ENCODE measurements at places on chromosomes 13 and 19.

GRCh38 chr13:93098972-93099371 is 127.6 kb upstream of the GPC6 start:
- DNase-seq: no peak

- no peak for DNase-seq
These were observed 391.3 kb downstream of the TDRD3 start for GRCh38 chr13:60788156-60788829.

DNA sequence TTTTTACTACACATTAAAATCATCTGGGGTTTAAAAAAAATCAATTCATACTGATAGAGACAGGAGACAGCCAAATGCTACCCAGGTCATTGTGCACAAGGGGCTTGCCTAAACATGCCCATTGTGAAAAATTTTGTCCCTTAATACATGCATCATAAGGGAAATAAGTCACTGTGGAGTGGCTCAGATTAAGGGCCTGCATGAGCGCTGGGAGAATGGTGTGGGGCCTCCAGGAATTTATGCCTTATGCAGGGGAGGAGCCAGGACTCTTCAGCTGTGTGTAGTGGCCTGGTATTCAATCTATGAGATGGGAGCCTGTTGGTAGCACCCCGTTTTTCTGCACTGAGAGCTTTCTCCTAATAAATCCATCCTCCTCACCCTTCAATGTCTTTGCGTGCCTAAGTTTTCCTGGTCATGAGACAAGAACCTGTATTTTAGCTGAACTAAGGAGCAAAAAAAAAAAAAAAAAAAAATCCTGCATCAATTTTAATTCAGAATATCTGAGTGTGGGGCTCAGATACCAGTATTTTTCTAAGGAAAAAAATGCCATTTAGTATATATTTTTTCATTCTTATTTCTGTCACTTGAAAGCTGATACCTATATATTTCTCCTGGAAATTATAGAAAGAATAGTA is 997.6 kb upstream of the ATXN8OS start:
- DNase-seq: no peak

DNA sequence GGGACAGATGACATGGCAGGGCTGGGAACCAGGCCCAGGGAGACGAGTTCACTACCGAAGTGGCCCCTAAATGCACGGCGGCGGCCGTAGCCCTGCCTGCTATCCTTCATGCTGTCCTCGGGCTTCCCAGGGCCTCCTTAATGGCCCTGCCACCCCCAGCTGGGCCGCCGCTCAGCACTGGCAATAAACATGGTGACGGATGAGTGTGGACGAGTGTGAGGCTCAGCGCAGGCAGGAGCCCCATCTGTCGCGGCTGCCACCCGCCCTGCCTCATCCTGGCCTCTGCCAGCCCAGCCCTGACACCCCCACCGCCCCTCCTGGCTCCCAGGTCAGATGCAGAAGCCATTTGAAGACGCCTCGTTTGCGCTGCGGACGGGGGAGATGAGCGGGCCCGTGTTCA is 13.6 kb downstream of the PIN1 start:
- no peak for DNase-seq

DNA sequence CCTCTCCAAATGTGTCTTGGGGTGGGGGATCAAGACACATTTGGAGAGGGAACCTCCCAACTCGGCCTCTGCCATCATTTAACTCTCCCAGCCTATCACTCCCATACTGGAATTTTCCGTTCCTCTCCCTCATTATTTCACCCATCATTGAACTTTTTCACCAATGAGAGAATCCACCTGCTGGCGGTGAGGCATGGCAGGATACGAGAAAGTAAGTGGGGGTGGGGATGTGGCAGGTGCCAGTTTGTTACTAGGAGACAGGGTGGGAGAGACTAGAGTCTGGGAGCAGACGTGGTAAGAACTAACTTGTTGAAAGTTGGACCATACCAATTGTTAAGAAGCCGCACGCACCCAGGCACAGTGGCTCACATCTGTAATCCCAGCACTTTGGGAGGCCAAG is 6.9 kb downstream of the GIPR start:
- DNase-seq: no peak

Measured in natural killer cell treated with Interleukin-12 subunit alpha and Interleukin-12 subunit beta and Interleukin-15 and Interleukin-18, amount 100 ng/mL, for 72 hours (primary cell).